ENCODE measurements at places on chromosomes 2 and 18. TPM values are rescaled to one million over a fixed set of nuclear protein-coding genes. Genes with fewer than 3 reads are reported as not detected.

DNA sequence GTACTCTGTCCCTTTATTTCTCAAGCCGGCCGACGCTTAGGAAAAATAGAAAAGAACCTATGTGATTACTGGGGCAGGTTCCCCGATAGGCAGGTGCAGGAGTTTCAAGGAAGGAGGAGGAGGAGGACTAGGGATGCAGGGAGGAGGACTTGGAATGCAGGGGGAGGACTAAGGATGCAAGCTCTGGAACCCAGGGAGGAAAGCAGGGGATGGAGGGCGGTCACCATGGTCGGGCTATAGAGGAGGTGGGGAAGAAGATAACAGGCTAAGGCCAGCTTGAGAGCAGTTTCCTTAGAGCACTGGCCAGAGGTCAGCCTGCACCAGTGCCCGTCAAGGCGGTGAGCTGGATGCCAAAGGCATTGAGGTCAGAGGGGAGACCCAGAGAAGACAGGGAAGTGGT lies 18.7 kb upstream of the B3GNT7 start:
- H3K4me3 ChIP-seq = no peak overlapping the region
- no peaks in the 10 kb centered on the region for H3K36me3 ChIP-seq
- no peaks in the 10 kb centered on the region for H3K27me3 ChIP-seq
- DNase-seq = no peak

DNA sequence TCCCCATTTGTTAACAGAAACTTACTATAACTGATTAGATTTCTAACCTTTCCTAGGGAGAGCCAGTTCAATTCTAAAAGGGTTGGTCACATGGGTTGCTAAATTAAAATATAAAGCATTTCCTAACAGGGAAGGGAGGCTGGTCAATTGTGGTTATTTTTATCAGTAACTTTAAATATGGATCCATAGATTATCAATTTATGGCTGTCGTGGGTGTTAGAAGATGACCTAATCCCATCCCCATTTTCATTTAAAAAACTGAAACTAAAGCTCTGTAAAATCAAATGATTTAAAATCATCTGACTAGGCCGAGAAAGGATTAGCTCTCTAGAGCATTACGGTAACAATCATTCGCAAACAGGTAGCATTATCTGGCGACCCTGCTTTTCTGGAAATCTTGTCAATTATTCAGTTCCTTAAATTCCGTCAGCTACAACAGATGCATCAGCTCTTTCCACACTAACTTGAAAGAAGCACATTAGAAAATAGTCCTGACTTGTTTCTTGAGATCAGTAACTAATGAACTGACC lies 953 bp upstream of the HNRNPA3 start:
- H3K27me3 ChIP-seq = no peaks in the 10 kb centered on the region
- no peak for DNase-seq
- peak overlapping the region; percentile 100 for H3K27ac ChIP-seq
- H3K36me3 ChIP-seq = no peaks in the 10 kb centered on the region
- H3K4me3 ChIP-seq = peak overlapping the region; percentile 97
- peaks cover 27% of the 10 kb centered on the region for H3K4me1 ChIP-seq

GRCh38 chr2:166419616-166419934 lies 43.8 kb upstream of the SCN9A start:
- DNase-seq = no peak
- no peaks in the 10 kb centered on the region for H3K4me1 ChIP-seq
- H3K4me3 ChIP-seq = no peak overlapping the region
- no peaks in the 10 kb centered on the region for H3K27me3 ChIP-seq
- H3K27ac ChIP-seq = no peak overlapping the region
- H3K36me3 ChIP-seq = no peaks in the 10 kb centered on the region

DNA sequence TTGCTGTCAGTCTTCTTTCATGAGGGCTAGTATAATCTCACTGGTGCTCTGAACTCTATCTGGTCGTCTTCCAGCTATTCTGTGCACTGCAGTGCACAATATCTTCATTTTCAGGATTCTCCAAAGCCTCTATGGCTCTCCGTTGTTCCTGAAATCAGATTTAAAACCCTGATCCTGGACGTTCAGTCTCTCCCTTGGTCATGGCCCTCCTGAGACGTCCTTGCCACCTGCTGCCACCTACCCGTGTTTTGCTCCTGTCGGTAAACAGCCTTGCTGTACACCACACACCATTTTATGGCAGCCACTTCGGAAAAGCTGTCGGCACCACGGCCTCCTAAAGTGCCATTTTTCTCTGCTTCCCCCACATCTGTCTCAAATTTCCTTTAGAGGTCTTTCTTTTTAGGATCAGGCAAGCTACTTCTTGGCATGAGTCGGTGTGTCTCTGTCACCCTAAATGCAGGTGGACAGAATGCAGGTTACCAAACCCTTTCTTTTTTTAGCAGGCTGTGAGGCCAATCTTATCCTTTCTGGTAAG lies 170.0 kb downstream of the HRH4 start:
- no peaks in the 10 kb centered on the region for H3K36me3 ChIP-seq
- H3K27me3 ChIP-seq = no peaks in the 10 kb centered on the region
- no peak for DNase-seq
- H3K4me1 ChIP-seq = peaks cover 15% of the 10 kb centered on the region

GRCh38 chr2:29691391-29691950 lies 229.9 kb downstream of the ALK start:
- no peak overlapping the region for H3K27ac ChIP-seq
- no peak overlapping the region for H3K4me3 ChIP-seq
- H3K4me1 ChIP-seq = no peaks in the 10 kb centered on the region
- DNase-seq = no peak
- H3K27me3 ChIP-seq = no peaks in the 10 kb centered on the region

DNA sequence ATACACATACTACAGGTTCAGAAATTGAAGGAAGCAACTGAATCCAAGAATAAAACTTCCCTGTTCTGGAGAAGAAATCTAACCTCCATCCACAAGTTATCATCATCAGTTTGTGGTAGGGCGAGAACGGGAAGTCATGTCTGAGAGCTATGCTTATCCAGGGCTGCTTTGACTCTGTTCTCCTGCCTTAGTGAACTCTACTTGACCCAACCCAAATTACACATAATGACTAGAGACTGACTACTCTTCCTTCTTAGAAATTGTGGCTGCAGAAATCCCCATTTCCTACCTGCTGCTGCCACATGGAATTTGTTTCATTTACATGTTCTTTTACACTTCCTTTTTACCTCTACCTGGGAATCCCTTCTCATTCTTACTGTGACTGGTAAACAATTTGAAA lies 1102.6 kb upstream of the PIK3C3 start:
- H3K27ac ChIP-seq = no peak overlapping the region
- H3K4me1 ChIP-seq = no peaks in the 10 kb centered on the region
- H3K4me3 ChIP-seq = no peak overlapping the region
- no peak for DNase-seq
- no peaks in the 10 kb centered on the region for H3K36me3 ChIP-seq

DNA sequence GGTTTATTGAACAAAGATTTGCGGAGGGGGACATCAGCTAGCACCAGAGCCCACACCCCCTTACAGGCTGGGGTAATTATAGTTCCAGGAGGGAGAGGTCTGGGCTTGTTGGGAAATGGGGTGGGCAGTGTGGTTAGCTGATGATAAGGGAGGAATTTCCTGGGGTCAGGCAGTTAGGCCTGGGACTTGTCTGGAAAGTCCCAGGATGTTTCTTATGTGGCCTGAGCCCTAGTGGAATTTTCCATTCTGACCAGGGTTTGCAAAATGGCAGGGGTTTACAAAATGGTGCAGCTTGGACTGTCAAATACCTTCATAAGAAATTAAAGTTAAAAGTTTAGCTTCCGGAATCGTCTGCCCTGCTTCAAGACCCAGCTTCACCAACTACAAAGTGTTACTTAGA lies 199.1 kb downstream of the FBXO15 start:
- no peaks in the 10 kb centered on the region for H3K36me3 ChIP-seq
- no peak overlapping the region for H3K27ac ChIP-seq
- H3K27me3 ChIP-seq = no peaks in the 10 kb centered on the region
- no peak overlapping the region for H3K4me3 ChIP-seq
- H3K4me1 ChIP-seq = no peaks in the 10 kb centered on the region

- H3K36me3 ChIP-seq = no peaks in the 10 kb centered on the region
- DNase-seq = no peak
- no peak overlapping the region for H3K4me3 ChIP-seq
- no peaks in the 10 kb centered on the region for H3K27me3 ChIP-seq
- no peak overlapping the region for H3K27ac ChIP-seq
Measured at GRCh38 chr18:44556296-44556695, 124.4 kb upstream of the SETBP1 start.

GRCh38 chr2:54499661-54500060 lies 43.5 kb downstream of the SPTBN1 start:
- H3K36me3 ChIP-seq = no peaks in the 10 kb centered on the region
- H3K4me3 ChIP-seq = no peak overlapping the region
- H3K27ac ChIP-seq = no peak overlapping the region
- peaks cover 43% of the 10 kb centered on the region for H3K4me1 ChIP-seq
- no peaks in the 10 kb centered on the region for H3K27me3 ChIP-seq
- peak; percentile 67 for DNase-seq

GRCh38 chr2:3051266-3051665 lies 326.4 kb downstream of the EIPR1 start:
- H3K36me3 ChIP-seq = no peaks in the 10 kb centered on the region
- no peak overlapping the region for H3K27ac ChIP-seq
- H3K4me1 ChIP-seq = no peaks in the 10 kb centered on the region
- no peak overlapping the region for H3K4me3 ChIP-seq
- H3K27me3 ChIP-seq = no peaks in the 10 kb centered on the region
- no peak for DNase-seq

GRCh38 chr18:31438402-31438801 lies 9.1 kb upstream of the DSG3 start:
- no peaks in the 10 kb centered on the region for H3K36me3 ChIP-seq
- no peak overlapping the region for H3K27ac ChIP-seq
- no peaks in the 10 kb centered on the region for H3K27me3 ChIP-seq

Gene AQP12B
- total RNA-seq = not detected

Gene PPP1R1C
- total RNA-seq = 16.4 TPM

Data from testis (tissue), 5 donors.